HS-27A (cell line): ENCODE measurements at places on chromosomes 1 and 21.

DNA sequence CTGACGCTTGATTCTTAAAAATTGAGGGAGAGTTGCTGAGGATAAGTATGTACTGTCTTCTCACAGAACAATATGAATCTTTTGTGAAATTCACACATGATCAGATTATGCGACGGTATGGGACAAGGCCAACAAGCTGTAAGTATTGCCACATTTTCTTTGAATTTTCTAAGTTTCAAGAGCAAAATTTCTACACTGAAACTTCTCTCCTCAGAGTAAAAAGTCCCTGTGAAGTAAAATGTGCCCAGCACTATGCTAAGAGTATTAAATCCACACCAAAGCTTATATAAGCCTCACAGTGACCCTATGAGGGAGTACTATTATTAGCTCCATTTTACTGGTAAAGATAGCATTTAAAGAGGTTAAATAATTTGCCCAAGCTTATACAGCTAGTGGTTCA lies 12.2 kb downstream of the AKIRIN1 start:
- no peak for DNase-seq

- DNase-seq, result no peak
These were observed 14.4 kb downstream of the C2CD2 start for GRCh38 chr21:41939391-41939790.

- no peak for DNase-seq
These were observed 20.1 kb downstream of the TUT4 start for GRCh38 chr1:52532731-52533327.

GRCh38 chr1:7012461-7012924 lies 227.2 kb downstream of the CAMTA1 start:
- DNase-seq, result no peak

- DNase-seq, result no peak
These were observed 33.7 kb upstream of the NEK7 start for GRCh38 chr1:198123133-198123532.

GRCh38 chr1:212967801-212968200 lies 17.5 kb downstream of the VASH2 start:
- DNase-seq, result no peak
